Mammary epithelial cell (primary cell): ENCODE measurements at places on chromosomes 5 and 9.

- DNase-seq, result peak; percentile 79
These were observed 26.9 kb upstream of the ADAM19 start for GRCh38 chr5:157602505-157602904.

DNA sequence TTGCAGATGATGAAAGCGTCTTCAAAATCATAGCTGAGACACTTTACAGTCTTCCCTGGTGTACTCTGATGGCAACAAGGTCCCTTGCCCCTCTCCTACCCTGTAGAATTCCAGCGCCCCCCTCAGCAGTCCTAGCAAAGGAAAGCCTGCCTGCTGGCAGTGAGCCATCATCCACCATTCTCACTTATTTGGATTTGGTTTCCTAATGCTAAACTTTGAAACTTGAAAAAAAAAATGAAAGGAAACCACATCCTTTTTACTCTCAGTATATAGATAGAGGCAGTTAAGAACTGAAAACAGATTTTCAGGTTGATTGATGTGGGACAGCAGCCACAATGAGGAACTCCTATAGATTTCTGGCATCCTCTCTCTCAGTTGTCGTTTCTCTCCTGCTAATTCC, at the start of gene GZMA:
TSS of gene GZMA (plus strand) at position 299 of the 400 bp plus-strand sequence. CDS start at position 336, 37 bp downstream.
- no peak for DNase-seq

- peak; percentile 34 for DNase-seq
These were observed 182.9 kb upstream of the RFX3 start for GRCh38 chr9:3708751-3709150.

- DNase-seq, result no peak
These were observed 162.7 kb upstream of the LHFPL2 start for GRCh38 chr5:78811121-78811817.

DNA sequence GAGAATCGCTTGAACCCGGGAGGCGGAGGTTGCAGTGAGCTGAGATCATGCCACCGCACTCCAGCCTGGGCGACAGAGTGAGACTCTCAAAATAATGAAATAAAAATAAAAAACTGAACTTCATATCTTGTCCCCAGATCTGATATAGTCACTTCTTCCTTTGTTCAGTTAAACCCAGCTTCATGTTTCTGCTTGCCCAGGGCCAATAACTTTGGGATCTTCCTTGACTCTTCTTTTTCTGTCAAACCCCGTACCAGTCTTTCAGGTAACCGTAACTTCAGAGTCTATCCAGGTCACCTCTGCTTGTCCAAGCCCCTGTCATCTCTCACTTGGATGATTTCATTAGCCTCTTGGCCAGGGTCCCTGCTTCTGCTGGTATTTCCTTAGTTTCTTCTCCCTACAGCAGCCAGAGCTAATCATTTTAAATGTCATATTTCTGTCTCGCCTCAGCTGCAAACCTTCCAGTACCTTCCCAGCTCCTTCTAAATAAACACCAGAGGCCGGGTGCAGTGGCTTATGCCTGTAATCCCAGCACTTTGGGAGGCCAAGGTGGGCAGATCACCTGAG, 19.7 kb upstream of the ABL1 start:
- DNase-seq, result peak; percentile 47

- no peak for DNase-seq
These were observed 81.6 kb upstream of the IFNK start for GRCh38 chr9:27442464-27442863.

DNA sequence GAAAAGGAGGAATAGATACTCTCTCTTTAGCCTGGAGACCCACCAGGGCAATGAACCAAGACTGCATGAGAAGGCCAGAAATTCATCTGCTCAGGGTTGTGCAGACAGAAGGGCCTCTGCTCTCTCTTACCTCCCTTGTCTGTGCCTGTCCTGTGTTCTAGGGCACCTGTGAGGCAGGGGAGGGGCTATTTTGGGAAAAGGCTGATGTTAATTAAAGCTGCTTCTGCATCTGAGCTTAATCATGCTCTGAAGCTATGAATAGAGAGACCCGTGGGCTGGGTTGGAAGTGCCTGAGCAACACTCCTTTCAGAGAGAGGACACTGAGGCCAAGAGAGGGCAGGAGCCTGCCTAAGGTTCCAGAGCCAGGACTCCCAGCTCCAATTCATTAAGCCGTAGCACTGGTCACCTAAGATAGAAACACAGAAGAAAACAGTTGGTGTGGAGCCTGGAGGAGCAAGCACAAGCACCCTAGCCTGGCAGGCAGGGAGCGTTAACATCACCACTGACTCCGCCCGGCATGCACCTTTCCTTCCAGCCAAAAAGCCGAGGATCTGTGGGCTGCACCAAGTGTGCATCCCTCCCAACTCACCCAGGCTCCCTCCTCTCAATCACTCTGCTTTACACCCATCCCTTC, 31.4 kb upstream of the STING1 start:
- no peak for DNase-seq
